ENCODE measurements at places on chromosomes 16 and 17.

- no peak for DNase-seq
These were observed 9.2 kb downstream of the KDM6B start for GRCh38 chr17:7843257-7843535.

GRCh38 chr16:85624646-85625045, 11.5 kb downstream of the GSE1 start:
- DNase-seq = no peak

GRCh38 chr17:56762988-56763387, 70.7 kb downstream of the C17orf67 start:
- DNase-seq = no peak

GRCh38 chr17:76036497-76037261, 9.6 kb upstream of the EVPL start:
- DNase-seq = peak; percentile 55

DNA sequence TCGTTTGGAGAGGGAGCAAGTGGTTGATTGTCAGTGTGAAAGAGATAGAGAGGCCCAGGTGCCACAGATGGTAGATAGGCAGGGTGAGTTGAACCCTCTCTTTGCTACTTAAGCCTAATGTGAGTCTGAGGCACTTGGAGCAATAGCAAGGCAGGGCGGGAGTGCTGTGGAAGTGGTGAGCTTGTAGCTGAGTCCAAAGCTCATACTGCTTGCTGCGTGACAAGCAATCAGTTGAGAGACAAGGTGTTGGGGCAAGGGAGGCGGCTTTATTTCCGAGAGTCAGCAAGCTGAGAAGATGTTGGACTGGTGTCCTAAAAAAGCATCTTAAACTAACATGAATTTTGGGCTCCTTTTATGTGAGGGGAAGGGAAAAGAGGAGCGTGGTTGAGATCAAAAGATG, 112.9 kb upstream of the ZKSCAN2 start:
- no peak for DNase-seq

GRCh38 chr17:8186787-8187516, 3.0 kb downstream of the BORCS6 start:
- peak; percentile 99 for DNase-seq

DNA sequence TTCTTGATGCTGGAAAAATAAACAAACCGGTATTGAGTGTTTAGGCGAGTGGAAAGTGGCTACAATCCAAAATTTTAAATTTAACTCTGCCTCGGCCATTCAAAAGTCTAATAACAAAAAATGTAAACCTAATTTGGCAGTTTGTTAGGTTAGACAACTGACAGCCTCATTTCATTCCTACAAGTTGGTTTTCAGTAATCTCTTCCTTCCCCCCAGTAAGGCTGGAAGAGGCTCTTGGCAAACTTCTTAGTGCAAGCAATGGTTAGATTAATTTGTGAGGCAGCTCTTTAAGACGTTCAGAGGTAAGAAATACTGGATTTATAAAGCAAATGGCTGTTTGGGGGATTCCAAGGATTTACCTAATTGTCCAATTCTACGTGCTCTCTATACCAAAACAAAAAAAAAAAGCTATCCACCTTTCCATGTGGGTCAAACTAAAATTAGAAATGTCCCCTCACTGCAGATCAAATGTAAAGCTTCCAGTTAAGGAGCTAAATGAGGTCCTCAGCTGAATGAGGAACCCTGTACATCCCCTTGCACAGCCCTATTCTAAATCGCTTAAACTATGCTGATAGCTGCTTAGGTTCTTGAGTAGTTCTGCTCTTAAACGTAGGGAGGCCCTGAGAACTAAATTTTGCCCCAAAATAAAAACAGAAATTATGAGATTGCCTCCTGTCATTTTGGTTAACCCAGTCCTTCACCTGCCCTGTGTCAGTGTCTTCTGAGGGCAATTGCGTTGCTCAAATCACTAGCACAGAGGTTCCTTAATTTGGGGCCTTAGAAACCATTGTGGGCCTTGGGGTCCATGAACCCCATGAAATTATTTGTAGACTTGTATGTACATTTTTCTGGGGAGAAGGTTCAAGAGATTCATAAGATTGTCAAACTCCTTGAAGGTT, 2.9 kb downstream of the HEXIM1 start:
- no peak for DNase-seq

GRCh38 chr16:24346734-24347133, 90.6 kb downstream of the CACNG3 start:
- DNase-seq = no peak

DNA sequence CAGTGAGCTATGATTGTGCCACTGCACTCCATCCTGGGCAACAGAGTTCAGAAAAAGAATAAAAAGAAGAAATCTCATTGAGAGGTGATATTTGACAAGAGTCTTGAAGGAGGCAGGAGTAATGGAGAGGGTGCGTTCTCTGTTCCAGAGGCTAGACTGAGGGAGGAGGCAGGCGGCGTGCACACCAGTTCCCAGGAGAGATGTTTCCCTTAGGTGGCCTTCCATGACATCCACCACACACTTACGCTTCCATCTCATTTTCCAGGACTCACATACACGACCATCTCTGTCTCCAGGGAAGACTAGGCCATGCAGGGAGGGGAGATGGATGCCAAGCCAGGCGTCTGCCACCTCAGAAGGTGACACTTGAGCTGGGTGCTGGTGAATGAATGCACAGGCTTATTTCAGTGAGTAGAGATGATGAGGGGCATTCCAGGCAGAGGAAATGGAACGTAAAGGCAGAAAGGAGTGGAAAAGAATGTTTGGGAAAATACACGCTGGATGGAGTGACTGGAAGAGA, 25.3 kb upstream of the N4BP1 start:
- no peak for DNase-seq

- no peak for DNase-seq
These were observed 74.5 kb upstream of the C17orf78 start for GRCh38 chr17:37301288-37301687.

- no peak for DNase-seq
These were observed 68.6 kb downstream of the TMEM100 start for GRCh38 chr17:55654022-55654421.

GRCh38 chr17:79951361-79952264, 84.1 kb downstream of the TBC1D16 start:
- DNase-seq = peak; percentile 86

Data from ecto neural progenitor cell (in vitro differentiated cells).